ENCODE measurements at places on chromosomes 3 and 15. TPM values are rescaled to one million over a fixed set of nuclear protein-coding genes. Genes with fewer than 3 reads are reported as not detected.

DNA sequence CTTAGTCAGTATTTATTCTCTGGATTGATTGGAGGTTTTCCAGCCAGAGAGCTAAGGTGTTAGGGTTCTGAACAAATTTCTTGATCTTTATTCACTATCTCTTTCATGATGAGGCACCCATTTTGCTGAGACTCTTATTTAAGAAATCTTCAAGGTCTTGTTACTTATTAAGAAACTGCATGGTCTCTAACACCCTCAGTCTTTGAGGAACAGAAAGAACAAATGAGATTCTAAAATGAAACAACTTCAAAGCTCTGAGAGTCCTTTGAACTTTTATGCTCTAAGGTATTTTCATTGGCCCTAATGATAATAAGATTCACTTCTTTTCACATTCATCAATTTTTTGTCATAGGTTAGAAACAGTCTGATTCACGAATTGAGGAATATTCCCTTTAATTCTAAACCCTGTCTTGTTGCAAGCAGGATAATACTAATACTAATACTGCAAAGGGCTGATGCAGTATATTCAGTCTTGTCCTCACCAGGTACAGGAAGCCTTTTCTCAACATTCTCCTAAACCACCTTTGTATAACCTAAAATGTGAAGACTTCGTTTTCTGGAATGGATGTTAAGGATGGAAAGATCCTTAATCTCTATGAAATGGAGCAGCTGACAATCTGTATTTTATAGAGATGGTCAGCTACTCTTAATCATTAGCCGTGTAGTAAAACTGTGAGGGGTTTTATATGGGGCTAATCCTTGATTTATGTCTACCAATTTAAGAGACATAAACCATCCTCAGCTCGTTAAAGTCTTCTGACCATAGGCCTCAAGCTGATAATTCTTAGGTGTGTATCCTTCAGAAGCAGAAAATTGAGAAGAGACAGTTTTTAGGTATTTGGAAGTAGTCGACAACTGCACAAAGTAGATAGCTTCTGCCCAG, 198.3 kb downstream of the OTOL1 start:
- DNase-seq = no peak

DNA sequence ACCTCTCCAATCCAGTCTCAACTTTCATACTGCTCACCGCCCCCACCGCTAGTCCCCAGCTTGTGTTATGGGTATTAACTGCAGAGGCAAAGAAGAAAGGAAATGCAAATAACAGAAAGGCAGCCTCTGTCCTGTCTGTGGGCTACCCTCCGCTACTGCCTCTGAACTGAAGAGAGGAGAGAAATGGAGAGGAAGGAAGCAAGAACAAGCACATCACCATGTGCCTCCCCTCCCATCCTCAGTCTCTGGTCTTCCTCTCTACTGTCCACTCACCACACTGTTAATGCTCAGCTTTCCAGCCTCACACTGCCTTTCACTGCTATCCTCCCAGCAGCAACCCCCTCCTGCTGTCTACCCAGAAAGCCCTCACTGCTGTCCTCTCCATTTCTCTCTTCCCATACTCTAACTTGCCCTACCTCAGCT, 139.0 kb upstream of the SLC2A2 start:
- DNase-seq = no peak

- DNase-seq = no peak
These were observed 217.9 kb downstream of the THSD4 start for GRCh38 chr15:71333136-71333700.

GRCh38 chr3:189947948-189948723, 172.6 kb downstream of the P3H2 start:
- DNase-seq = peak; percentile 36

GRCh38 chr3:117201901-117202774, 492.6 kb downstream of the TUSC7 start:
- DNase-seq = no peak

DNA sequence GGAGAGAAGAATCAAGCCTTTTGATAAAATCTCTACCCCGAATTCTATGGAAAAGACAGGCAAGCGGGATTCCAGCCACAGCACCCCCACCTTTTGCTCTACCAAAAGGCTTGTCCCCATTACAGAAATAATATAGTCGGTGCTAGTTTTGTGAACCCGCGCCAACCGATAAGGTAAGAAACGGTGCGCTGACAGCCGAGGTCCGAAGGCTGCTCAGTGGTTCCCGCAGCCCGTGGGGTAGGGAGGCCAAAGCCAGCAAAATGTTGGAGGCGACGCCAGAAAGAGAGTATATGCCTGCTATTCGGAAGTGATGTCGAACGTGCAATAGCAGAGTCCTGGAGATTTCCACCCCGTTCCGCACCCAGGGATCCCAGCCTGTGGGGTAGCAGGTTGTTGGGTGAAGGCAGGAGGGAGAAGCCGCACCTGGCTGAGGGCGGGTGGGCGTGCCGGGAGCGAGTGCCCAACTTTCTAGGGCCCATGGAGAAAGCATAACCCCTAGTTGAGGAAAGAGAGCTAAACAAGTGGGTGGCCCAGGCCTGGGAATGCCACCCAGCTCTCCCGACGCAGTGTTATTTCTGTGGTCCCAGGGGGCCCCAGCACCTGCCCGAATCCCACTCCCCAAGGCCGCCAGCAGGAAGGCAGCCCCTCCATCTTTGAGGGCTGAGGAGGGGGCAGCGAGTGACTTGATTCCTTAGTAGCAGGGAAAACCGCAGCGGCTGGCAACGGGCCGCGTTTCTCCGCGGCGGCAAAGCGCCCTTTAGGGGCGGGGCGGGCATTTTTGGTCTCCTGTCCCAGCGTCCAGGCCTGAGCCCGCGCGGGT, 7.9 kb upstream of the SOX2 start:
- no peak for DNase-seq

DNA sequence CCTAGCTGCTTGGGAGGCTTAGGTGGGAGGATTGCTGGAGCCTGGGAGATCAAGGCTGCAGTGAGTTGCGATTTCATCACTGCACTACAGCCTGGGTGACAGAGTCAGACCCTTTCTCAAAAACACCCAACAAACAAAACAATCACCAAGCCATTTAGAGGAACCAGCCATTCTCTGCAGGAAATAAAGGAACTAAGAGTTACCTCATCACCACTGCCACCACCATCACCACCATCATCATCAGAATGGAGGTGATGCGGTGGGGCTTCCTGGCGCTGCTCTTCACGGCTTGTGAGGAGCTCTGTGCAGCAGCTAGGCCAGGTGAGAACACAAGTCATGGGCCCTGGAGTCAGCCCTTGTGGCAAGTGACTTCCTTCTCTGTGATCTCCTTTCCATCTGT, 37.7 kb upstream of the KLHL25 start:
- no peak for DNase-seq

Gene NMNAT3
- total RNA-seq = 1.1 TPM

Gene ZNF662
- 0.25 TPM for total RNA-seq

Gene CTXND1
- not detected for total RNA-seq

Gene TNFSF10
- total RNA-seq = 83.8 TPM
